ENCODE measurements at places on chromosomes 7 and 10.

DNA sequence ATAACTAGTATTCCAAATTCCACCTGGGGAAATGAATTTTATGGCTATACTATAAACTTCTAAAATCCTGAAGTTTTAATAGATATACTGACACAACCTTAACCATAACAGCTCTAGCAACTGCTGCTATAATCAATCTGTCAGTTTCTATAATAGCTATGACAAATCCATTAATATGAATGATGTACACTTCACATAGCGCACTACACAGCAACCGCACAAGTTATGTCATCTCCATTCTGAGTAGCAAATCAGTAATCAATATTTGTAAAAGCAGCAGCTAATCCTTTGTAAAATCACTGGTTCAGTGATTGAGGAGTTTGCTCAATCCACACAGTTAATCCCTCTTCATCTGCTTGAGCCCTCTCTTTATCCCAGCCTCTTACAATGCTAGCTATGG is 105.3 kb downstream of the SKAP2 start:
- no peak for DNase-seq

- DNase-seq: no peak
Measured at GRCh38 chr7:93146036-93146435, 2.1 kb downstream of the SAMD9L start.

GRCh38 chr10:28496481-28496961 is 36.4 kb upstream of the WAC start:
- DNase-seq: no peak

DNA sequence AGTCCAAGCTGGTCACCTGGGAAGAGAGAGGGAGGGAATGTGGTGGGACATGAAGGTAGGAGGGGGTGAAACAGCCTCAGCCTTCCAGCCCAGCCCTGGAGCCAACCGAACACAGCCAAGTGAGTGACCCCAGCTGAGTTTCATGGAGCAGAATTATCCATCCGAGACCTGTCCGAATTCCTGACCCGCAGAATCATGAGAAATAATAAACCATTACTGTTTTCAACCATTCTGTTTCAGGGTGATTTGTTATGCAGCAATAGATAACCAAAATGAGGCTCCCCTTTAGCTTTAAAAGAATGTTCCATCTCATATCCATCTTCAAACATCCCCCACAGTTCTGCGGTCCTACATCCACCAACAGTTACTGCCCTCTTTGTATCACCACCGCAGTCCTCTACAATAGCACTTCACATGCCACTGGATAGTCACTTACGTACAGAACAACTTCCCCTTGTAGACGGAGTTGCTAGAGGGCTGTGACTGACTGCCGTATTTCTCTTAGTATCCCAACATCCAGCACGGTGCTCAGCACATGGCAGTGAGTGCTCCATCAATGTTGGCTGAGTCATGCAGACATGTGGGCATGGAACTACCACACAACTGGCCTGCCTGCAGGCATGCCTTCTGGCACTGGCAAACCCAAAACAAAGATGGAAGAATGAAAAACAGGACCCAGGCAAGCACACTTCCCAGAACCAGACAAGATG is 18.5 kb downstream of the KIAA1549 start:
- DNase-seq: no peak

DNA sequence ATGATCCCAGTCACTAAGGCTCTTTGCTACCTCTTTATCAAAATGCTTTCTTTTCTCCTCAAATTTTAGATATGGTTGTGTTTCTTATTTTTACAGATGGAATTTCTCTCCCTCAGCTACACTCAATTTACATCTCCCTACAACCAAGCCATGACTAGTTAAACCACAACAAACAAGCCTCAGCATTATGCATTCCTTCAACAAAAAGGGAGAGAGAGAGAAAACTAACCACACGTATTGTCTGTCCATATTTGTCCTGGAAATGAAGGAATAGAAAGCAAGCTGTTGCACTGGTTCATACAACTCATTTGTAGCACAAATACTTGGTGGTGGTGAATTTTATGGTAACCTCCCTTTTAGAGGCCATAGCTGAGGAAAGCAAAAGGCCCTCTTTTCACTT is 286.4 kb downstream of the AHR start:
- DNase-seq: no peak

DNA sequence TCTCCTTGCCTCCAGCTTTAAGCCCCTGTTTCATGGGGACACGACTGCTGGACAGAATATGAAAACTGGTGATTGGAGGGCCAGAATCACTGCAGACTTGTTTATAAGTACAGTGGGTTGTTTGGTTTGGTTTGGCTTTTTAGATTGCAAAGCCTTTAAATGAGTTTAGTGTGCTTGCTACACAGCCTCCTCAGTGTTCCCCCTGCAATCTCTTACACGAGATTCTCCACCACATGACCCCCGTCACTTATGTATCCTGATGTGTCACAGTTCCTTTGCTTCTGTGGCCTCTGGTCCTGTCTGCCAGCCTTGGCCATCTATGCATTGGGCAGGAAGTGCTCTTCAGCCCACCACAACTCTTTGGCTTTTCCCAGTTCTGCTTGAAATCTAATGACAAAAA is 103.7 kb upstream of the ANKRD1 start:
- DNase-seq: no peak

DNA sequence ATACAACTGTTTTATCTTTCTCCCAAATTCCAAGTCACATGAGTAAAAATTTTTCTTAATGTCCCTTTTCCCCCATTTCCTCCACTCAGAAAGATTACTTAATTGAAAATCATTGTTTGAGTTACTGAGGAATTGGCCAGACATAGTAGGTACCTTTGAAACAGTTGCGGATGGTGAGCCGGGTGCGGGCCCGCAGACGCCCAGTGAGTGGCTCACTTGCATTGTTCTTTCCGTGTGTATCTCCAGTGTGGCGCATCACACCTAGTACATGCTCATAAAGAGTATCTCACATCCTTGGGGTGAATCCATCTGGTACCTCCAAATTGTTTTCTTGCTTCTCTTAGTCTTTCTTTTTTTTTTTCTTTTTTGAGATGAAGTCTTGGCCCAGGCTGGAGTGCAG is 14.3 kb downstream of the TRRAP start:
- DNase-seq: no peak

DNA sequence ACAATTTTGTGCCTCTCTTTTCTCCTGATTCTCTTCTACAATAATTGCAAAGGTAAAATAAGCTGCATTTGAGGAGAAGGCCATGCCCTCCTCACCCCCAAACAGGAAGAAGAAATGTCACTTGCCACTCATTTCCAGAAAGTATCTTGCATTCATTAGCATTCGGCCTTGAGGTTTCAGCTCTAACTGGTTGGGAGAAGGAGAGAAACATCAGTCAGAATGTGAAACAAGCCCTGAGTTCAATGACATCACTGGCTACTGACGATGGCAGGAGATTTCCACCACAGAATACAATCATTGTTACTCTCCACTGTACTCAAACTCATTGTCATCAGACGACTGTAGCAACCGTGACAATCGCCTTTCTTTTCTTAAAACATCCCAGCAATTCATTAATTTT is 72.8 kb downstream of the PRKCQ start:
- no peak for DNase-seq

GRCh38 chr7:101137651-101138212 is 10.8 kb downstream of the SERPINE1 start:
- DNase-seq: no peak

DNA sequence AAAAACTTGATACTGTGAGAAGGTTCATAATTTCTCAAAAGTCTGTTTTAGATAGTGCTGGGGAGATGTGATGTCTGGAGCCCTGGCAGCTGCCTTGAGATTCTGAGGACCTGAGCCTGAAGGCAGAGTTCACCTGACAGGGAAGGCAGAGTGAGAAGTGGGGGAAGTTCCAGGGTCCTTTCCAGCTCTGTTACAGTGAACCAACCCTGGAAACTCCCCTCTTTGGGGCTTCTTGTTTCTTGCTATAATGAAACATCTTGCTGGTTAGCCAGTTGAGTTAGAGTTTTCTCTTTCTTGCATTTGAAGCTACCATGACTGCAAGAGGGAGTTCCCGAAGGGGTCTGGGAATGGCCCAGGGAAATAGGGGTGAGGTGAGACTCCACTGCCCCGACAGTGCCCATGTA is 158.9 kb upstream of the TNRC18 start:
- DNase-seq: no peak

DNA sequence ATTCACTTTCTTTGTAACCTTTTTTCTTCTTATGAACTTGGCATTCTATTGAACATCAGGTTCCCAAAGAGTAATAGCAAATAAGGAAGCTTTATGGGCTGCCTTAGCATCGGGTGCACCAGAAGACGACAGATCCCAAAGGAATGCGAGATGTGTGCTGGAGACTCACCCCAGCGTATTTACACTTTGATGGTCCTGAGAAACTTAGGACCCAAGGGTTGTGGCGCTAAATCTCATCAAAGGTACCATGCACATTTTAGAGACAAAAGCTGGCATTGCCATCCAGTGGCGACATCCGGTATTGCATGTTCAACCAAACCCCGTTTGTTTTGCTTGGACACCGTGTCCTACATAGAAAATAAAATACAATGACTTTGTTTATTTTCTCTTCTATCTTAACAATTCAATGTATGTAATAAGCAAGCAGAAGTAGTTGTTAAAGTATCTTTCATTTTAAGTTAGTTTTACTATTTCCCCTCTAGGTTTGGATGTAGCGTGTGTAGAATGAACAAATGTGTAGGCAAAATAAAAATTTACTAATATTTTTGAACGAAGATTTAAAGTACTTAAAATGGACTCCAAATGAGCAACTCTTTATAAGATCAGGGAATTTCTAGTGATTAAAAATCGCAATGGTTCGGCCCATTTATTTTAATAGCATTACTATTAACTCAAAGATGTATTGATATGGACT is 1154.8 kb downstream of the GATA3 start:
- peak; percentile 56 for DNase-seq

DNA sequence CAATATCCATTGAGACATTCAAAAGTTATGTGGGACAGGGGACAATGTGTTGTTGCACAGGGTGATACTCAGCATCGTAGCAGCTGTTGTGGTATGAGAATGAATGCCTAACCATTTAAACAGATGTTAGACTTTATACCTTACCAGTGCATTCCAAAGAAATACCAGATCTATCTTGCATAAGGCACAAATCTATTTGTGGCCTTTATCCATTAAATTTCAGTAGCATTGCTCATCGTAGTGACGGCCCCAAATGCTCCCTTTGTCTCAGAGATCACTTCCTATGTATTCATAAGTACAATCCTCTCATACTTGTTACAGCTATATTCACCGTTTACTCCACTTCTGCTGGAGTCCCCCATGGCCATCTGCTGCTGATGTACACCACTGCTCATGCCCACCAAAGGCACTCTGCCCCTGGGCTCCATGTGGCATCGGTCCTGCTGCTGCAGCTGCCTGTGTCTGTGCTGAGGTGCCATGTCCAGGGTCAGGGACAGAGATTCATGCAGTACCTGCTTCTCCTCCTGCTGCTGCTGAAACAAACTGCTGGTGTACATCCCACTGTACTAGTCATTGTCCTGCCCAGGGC is 96.3 kb downstream of the CPED1 start:
- no peak for DNase-seq

GRCh38 chr7:33193308-33193864 is 64.0 kb downstream of the BBS9 start:
- DNase-seq: no peak

GRCh38 chr10:31359979-31360378 is 41.0 kb downstream of the ZEB1 start:
- DNase-seq: no peak

GRCh38 chr10:79563426-79563825 is 3.2 kb upstream of the SFTPA2 start:
- DNase-seq: no peak

GRCh38 chr10:62085821-62086220 is 182.8 kb downstream of the RTKN2 start:
- DNase-seq: no peak

GRCh38 chr10:103733045-103733419 is 122.3 kb downstream of the SH3PXD2A start:
- DNase-seq: no peak

GRCh38 chr7:29885626-29886025 is 79.3 kb downstream of the WIPF3 start:
- DNase-seq: no peak

DNA sequence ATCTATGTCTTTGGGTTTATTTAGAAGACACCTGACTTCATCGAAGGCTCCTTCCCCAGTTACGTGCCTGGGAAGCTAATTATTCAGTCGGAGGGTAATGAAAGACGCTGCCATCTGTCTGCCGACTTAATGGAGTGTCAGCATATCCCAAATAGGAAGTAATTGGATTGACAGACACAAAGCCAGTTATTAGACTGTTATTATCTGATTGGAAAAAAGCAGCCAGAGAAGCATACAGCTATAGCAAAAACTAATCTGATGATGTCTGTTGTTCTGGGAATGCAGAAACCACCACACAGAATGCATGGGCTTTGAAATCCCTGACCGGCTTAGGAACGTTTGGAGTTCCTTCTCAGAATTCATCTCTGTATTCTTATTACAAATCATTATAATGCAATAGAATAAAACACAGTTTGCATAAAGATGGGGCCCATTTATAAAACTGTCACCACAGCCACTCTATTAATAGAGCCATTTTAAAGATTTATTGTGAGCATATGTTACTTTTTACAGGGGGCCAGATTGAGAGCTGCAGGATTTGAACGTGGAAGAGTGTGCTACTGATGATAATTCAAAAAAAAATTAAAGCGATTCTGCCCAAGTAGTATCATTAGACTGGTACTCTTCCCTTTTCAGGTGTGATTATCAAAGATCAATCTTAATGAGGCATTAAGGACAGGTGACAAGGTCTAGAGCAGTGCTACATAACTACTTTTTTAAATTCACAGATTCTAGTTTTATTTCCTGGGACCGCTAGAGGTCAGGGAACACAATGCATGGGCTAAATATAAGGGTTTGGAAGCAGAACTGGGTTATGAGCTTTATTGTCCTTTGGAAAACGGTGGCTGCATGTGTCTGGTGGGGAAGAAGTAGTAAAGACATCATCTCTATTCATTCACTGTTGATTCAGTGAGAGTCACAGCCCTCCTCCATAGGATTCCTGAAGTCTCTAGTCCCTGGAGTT is 330.1 kb upstream of the LRGUK start:
- DNase-seq: no peak

DNA sequence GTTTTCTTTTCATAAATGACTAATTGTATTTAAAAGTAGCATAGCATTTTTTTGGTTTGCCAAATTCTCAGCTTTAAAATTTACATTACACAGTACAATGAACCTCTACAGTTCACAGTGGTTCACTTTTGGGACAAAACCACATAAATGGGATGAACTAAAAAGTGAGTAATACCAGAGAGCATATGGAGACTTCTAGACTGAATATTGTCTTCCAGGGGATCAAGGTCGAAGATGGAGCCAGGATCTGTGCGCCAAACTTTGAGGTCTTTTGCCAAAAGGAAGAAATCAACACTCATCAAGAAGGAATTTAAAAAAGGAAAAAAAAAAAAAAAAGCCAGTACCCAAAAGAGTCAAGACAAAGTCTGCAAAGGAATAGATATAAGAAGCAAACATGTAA is 87.5 kb downstream of the NEBL start:
- DNase-seq: no peak

GRCh38 chr7:94856643-94857042 is 50.8 kb upstream of the PPP1R9A start:
- no peak for DNase-seq

DNA sequence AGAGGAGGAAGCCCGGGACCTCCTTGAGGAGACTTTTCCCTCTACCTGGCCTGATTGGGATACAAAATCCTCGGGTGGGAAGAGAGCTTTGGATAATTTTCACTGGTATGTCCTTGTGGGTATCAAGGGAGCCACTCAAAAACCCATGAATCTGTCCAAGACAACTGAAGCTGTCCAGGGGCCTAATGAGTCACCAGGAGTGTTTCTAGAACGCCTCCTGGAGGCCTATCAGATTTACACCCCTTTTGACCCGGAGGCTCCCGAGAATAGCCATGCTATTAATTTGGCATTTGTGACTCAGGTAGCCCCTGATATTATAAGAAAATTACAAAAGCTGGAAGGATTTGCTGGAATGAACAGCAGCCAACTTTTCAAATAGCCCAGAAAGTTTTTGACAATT is 38.6 kb downstream of the ZNF25 start:
- DNase-seq: no peak
